ENCODE measurements at places on chromosomes 16 and 17.

GRCh38 chr16:23920899-23921298 lies 85.1 kb downstream of the PRKCB start:
- DNase-seq = no peak

DNA sequence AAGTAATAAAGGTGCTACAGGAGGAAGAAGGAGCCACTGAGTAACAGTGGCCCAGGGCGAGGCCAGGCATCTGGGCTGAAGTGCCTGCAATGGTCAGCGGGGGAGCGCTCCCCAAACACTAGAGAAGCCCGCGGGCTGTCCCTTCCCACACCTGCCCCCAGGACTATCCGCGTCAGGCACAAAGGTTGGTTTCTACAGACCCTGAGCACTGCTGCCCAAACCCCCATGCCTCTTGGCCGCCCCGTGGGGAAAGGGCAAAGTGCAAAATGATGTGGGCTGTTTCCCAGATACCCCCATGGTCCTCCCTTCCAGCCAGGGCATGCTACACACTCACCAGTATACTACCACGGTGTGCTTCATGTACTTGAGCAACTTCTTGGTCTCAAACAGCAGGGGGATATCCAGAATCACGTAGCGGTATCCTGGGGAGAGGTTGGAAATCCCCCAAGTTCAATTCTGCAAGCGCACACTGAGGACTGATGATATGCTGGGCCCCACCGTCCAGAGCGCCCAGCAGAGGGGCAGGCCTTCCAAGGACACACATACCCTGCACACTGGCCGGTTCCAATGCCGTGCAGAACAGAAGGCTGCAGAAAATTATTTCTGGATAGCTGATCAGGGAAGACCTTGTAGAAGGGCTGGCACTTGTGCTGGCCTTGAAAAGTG lies 21.5 kb downstream of the DCAKD start:
- DNase-seq = no peak

DNA sequence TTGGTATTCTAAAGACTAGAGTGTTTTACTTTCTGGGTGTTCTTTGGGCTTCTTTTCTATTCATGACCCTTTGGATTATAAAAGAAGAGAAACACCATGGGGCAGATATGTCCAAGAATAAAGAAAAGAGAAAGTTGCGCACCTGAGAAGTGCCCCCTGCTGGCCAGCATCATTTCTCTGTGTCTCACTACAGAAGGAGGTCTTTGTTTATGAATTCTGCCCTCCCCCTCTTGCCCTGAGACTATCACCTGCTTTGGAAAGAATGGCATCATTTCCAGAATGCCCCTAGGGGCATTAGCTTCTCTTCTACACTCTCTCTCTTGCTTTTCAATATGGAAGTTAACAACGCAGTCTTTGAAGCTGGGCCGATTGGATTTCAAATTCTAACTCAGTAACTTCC lies 45.0 kb downstream of the CDH13 start:
- DNase-seq = peak; percentile 18

DNA sequence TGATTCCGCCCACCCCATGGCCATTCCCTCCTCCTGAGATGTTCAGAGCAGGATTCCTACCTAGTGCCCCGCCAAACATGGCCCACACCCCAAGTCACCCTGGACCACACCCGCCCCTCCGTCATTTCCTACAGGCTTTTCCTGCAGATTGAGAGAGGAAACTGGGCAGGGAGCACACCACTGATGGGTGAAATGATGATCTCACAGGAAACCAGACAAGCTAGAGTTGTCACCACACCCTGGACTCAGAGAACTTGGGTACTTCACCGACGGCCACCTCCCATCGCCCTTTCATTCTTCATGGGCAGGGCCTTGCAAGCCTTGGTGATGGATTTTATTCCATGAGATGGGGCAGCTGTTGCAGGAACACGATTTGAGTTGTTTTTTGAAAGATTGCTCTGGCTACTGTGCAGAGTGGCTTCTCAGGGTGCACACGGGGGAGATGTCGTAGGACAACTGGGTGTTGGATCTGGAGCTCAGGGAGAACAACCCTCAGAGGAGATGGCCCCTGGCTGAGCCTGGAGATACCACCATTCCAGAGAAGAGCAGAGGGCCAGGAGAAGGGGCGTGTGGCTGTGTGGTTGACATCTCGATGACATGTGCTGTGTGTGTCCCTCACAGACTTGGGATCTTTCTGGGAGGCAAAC lies 7.4 kb upstream of the B9D1 start:
- DNase-seq = no peak

- DNase-seq = peak; percentile 65
These were observed 26.1 kb downstream of the SPG7 start for GRCh38 chr16:89534252-89534756.

- DNase-seq = no peak
These were observed 81.7 kb downstream of the IRF8 start for GRCh38 chr16:85980686-85981085.

DNA sequence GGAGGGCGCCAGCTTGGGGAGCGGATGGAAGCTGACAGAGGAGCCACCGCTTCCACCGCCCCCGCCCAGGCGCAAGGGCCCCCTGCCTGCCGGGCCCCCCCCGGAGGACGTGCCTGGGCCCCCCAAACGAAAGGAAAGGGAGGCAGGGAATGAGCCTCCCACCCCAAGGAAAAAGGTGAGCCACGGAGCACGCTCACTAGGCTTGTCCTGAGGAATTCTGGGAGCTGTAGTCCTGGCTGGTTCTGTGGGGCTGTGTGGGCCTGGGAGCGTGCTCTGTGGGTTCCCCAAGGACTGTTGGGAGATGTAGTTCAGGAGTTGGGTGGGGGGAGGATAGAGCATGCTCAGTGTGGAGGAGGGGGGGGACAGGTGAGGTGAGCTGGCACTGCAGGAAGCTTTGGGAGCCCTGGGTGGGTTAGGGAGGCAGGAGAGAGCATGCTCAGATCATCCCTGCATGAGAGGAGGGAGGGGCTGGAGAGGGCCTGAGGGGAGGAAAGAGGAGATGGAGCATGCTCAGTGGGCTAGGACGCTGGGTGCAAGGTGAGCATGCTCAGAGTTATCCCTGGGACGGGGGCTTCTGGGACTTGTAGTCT lies 4.5 kb downstream of the FBXL19 start:
- DNase-seq = peak; percentile 80

- peak; percentile 91 for DNase-seq
These were observed 17.2 kb downstream of the CD300LB start for GRCh38 chr17:74513987-74514631.

DNA sequence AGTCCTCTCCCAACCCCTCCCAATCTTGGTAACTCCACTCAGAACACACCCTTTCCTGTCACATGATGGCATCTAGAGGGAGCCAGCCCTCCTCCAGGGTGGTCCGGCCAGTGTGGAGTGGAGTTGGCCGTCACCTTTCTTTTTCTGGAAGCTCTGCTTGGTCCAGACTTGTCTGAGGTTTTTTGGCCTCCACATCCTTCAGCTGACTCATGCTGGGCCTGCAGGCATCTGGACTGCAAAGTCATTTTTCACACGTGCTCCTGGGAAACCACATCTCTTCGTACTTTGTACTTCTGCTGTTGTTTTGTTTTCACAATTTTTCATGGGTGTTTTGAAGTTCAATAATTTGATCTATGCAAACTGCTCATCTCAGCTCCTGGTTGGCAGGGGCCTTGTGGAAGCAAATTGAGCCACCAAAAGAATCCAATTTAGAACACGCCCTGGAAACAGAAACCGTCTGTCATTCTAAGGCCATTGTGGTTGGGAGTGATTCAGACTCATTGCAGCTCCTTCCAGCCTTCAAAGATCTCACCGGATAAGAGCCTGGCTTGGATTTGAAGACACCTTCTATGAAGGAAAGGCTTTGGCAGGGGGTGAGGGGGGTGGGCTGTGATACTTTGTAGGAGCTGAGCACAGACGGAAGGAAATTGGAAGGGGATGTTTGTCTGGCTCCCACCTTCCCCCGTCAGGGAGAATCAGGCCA lies 42.4 kb upstream of the NF1 start:
- no peak for DNase-seq
